ENCODE measurements at places on chromosomes 3 and 15.

GRCh38 chr3:195907934-195908693 lies at the start of gene TNK2:
TSS of gene TNK2 (minus strand) at chr3:195908551. CDS start at chr3:195888588, 19,963 bp downstream.
- peak; percentile 37 for DNase-seq

DNA sequence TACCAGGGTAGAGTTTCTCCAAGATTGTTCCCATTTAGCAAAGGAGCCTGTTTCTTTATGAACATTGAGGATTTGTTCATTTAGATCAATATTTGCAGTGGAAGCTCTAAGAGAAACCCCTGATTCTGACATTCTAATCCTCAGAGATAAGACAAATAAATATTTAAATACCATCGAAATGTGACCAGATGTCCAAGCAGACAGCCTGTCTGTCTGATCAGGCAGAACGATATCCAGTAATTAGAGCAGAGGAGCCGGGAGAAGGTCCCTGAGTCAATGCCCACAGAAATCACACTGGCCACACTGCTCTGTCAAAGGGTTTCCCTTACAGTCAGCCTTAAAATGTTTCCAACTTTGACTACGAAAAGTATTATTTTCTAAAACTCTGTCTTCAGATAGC lies 15.7 kb upstream of the ARPIN start:
- DNase-seq: no peak

GRCh38 chr3:70185661-70186060 lies 126.8 kb downstream of the MDFIC2 start:
- no peak for DNase-seq

DNA sequence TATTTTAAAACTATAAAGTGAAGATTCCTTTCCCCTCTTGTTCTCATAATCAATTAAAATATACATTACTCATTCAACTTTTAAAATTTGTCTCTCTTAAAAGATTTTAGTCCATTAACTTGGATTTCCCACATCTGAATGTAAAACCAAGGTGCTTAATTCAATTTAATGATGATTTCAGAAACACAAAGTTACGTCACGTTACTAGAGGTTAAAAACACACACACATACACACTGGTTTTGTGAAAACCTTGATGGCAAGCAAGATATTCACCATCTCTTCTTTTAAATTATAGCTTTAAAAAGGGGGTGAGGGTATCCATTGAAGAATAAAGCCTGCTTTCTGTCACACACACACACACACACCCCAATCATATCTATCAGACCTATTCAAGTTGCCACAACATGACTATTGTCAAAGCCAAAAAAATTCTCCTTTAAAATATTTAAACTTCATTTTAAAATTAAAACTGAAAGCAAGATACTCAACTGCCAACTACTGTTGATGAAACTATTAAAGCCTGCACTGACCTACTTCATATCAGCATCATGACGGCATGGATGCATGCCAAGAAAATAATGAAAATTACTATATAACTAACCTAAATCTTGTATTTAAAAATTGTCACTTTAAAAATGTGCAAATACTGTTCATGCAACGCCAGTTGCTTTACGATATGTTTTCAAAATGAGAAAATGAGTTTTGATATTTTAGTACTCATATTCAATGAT lies 2.1 kb downstream of the RFX7 start:
- no peak for DNase-seq

DNA sequence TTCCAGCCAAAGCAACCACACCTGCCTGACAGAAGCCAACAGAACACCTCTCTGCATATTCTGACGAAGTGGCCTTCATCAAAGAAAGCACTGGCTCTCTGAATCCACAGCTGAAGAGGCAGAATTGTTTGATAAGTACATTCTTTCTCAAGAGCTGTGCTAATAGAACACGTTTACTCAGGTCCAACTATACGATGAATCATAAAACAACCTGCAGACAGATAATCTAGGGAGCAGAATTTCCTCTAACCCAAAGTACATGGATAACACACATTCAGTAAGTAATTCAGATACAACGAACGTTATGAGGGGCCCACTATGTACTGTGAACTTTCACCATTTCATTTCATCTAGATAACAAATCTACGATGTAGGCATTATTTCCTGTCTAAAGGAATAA lies 25.4 kb downstream of the ALDH1A2 start:
- DNase-seq: no peak

DNA sequence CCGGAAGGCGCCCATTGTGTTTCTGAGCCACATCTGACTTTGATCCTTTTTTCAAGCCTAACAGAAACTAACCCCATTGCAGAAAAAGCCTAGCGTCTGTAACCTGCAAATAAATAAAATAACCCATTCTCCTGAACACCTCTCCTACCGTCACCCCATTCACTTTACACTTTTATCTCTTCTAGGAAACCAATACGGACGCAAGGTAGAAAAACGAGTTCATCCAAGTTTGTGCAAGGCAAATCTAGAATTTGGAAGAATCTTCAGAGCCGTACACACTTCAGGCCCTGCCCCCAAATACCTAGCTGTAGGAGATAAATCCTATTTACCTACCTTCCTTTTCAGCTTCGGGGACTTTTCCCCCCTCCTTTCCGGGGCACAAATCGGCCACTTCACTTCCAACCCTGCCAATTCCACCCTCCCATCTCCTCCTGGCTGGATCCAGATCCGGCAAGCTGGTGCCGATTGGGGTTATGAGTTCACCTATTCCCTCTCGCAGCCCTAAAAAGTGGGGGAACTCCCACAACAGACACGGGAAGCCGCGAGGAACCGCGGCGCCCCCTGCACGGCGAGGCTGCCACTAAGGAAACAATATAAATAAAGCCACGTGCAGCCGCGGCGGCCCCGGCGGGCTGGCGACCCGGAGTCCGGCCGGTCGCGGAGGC lies 987 bp downstream of the PRTG start:
- no peak for DNase-seq

DNA sequence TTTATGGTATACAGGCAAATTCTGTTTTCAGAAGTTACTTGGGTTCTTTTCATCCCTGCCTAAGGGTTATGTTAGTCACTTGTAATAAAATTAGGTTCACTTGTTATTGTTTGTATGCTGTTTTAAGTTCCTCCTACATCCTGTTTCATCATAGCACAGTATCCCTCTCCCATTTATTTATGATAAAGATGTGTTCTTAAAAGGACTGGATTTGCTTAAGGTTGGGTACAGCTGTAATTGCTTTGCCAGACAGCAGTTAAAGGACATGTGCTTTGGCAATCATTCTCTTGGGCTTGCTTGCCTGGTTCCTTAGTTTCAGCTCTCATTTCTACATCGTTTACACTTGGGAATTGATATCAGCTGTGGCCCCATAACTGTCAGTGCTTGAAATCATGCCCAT lies 11.7 kb downstream of the ATP2C1 start:
- DNase-seq: no peak

DNA sequence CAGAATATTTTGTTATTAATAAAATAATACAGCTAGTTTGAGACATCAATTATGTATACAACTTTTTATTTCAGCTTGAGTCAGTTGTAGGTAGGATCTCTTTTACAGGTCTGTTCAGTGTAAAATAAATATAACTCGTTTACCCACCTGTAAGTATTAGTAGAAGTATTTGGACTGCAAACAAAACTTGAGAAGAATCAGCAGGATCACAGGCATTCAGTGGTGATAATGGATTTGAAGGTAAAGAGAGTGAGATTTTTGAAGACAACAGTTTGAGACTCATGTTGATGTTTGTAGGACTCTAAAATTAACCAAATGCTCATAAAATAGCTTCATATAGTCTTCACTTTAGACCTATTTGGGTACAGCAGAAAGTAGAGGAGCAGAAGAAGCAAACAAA lies 35.5 kb upstream of the CCNB2 start:
- DNase-seq: no peak

- no peak for DNase-seq
Observed at GRCh38 chr3:33541918-33542317, 101.7 kb upstream of the UBP1 start.

- no peak for DNase-seq
Observed at GRCh38 chr3:12436514-12437220, 47.6 kb upstream of the TSEN2 start.

GRCh38 chr3:49639551-49639950 lies 34.6 kb upstream of the APEH start:
- no peak for DNase-seq

- DNase-seq: no peak
Observed at GRCh38 chr3:72461787-72462186, 386.5 kb downstream of the SHQ1 start.

DNA sequence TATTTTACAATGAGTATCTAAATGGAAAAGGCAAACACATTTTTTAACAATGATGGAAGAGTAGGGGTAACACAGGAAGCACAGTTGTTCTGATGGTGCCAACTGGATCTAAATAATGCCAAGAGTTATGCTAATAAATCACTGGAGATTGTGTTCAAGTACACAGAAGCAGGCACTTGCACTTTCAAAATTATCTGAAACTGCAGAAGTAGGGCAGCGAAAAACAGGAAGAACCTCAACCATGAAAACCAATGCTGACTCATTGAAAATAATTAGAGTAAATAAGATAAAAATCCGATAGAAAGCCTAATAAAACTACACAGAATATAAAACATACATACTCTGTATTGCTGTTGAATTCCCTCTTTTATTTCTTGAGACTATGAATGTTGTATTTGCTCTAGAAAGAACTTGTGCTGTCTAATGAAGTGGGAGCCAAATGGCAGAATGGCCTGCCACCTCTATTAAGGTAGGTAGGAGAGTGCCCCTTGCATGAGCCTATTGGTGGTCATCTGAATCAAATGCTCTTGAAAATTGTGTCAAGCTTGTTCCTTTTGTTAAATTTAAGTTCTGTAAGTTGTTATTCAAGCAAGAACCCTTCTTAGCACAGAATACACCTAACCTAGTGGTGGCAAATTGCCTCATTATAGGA lies 93.7 kb downstream of the ABI3BP start:
- DNase-seq: no peak

DNA sequence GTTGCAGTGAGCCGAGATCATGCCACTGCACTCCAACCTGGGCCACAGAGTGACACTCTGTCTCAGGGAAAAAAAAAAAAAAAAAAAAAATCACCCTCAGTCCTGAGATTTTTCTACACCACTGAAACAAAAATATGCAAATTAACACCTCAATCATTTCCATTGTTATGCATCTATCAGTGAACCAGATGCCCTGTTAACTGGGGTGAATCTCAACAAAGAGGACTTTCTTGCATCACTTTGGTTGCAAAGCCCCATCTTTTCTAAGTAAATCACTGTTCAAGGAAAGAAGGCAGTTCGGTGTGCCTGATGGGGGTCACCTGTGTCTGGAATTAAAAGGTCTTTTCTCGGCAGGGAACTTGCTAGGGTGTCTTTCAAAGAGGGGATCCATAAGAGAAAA lies 421.6 kb downstream of the EPHB1 start:
- DNase-seq: no peak

DNA sequence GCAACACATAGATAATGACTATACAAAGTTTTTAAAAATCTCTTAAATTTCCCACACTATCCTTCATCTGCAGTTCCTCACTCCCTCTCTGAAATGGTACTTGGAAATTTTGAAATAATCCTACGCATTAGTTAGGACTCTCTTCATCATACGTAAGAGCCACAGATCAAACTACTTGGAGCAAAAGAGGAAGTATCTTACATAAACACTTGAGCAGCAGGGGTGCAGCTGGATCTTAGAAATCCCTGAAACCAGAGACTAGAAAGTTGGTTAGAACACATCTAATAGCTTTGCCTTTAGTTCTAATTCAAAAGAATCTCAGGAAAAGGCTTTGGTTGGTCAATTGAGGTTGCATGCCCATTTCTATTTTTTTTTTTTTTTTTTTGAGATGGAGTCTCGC lies 38.8 kb upstream of the ZNF445 start:
- no peak for DNase-seq

DNA sequence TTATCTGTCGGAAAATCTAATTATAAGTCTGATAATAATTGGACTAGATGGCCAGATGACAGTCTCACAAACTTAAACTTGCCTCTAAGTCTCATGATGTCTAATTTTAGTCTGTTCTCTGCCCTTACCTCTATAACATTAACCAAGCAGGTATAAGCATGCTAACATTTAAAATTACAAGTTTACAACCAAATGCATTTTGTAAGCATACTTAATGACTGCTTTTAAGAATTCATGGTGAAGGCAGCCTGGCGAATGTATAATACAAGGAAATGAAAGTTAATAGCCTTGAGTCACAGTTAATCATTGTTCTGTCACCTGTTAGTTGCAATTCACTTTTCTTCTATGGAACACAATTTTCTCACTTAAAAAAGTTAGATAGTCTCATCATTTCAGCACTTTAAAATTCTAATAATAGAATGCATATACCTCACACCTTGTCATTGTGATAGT lies 16.5 kb downstream of the BCHE start:
- no peak for DNase-seq

DNA sequence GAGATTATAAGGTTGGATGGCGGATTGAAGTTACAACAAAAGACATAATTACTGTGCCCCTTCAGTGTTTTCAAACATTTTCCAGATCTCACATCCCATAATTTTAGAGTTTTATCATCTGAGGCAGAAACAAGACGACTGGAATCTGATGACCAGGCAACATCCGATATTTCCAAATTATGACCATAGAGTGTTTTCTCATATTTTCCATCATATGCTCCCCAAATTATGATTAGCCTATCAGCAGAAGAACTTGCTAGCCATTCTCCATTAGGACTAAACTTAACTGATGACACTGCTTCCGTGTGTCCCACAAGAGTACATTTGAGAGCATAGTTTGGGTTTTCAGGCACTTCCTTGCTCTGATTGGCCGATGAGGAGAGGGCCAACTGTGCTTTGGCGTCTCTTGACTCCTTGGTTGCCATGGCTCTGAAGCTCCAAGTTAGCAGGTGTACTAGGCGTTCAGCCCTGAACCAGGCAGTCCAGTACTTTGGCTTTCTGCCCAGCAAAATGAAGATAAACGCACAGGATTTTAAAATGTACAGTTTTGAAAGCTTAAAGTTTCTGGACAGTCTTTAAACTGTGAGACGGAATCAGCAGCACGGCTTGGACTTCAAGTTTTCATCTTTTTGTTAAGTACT lies 638 bp downstream of the WDR5B start:
- no peak for DNase-seq

GRCh38 chr3:15651396-15651795 lies 49.9 kb downstream of the BTD start:
- no peak for DNase-seq

GRCh38 chr3:45608296-45608695 lies 13.7 kb downstream of the LIMD1 start:
- no peak for DNase-seq

Data from stimulated activated CD8-positive, alpha-beta memory T cell treated with anti-CD3 and anti-CD28 coated beads, Interleukin-2, amount 100 ng/mL, for 1 hour (primary cell).